ENCODE measurements at places on chromosomes 1 and 21.

DNA sequence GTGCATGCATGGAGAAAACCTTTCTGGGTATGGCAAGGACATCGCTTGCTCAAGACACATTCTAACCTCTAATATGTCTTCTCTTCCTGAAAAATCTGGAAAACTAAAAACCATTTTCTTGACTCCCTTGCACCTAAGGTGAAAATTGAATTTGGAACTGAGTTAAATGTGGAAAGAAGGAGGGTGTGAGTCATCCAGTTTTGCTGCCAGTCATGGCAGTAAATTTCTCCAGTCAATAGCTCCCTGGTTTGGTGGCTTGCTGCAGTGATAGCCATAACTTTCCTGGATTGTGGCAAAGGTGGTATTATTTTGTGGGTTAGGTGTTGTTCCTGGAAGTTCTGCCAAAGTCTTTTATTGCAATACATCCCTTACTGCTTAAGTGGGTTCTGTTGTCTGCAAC lies 2.5 kb downstream of the ZCCHC17 start:
- DNase-seq, result no peak

DNA sequence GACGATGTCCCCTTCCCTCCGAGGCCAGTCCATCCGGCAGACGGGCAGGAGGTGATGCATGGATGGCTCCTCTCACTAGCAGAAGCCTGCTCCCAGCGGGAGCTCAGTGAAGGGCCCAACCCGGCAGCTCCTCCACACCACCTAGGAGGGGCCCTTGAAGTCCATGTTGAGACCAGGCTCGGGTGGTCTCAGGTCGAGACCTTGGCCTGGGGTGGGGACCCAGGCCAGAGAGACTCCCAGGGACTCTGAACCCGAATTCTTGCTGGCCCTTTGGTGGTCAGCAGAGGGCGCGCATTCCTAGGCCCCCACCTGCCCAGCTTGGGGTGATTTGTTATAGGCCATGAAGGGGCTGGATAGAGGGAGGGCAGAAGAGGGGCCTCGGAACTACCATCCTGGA lies 642 bp upstream of the NT5C1A start:
- no peak for DNase-seq

- no peak for DNase-seq
These were observed 6.9 kb downstream of the ADGRB2 start for GRCh38 chr1:31757204-31757679.

GRCh38 chr1:176897350-176898236 lies 266.9 kb downstream of the ASTN1 start:
- no peak for DNase-seq

DNA sequence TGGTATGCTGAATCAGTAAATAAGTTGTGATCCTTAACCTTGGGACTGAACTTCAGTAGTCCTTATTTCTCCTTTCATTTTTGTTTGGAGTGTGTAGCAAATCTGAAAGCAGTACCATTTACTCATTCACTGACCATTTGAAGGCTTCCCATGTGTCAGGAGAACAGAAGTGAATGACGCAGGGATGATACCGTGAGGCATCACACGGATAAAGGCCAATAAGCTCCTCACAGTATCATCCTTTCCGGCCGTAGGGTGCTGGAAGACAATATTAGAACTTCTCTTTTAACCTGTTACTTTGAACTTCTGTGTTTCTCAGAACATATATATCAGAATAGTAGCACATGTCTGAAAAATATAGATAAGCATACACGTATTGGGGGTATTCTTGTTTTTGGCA lies 21.3 kb downstream of the BACH1 start:
- DNase-seq, result no peak

GRCh38 chr1:39360731-39361130 lies 130.7 kb upstream of the BMP8A start:
- no peak for DNase-seq

- no peak for DNase-seq
These were observed 27.0 kb downstream of the DNM3 start for GRCh38 chr1:171868217-171868803.

GRCh38 chr1:227459977-227460376 lies 103.4 kb upstream of the ZNF678 start:
- no peak for DNase-seq

DNA sequence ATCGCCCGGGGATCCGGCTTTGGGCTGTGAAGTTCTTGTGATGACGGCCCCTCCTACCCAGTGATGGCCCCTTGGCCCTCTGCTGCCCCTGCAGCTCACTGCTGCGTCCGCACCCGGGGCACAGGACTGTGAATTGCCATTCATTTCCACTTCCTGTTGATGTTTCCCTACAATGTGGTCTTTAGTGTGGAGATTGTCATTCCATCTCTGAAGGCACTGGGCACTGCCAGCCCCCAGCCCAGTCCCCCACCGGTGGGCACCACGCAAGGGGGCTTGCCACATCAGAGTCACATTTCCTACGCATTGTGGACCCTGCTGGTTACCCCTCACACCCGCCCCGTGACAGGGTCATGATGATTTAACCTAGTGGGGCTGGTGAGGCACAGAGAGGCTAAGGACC lies 2.5 kb upstream of the MX2 start:
- no peak for DNase-seq

DNA sequence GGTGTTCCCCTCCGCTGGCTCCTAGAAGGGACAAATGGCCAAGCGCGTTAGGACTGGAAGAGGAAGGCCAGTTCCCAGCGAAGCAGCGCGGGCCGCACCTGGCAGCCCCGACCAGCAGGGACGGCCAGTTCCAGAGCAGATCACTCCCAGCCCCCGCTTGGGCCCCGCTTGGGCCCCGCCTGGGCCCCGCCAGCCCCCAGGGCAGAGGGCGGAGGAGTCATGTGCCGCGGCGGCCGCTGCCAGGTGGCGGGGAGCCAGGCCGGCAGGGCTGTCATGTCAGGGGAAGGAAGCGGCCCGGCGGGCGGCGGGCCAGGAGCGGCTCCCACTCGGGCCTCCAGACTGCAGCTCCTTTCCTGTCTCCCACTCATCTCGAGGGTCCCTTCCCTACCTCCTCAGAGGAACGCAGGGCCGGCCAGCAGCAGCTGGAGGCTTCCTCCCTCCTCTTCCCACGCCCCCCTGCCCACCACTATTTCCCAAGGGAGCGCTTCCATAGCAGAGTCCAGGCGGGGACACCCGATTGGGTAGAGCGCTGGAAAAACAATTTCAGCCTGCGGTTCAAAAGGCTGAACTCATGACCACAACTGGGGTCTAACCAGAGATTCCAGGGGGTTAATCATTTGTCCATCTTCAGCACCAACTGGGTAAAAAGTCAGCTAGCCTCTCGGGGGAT lies 16.5 kb downstream of the ZNF697 start:
- DNase-seq, result no peak

GRCh38 chr1:229535230-229535629 lies 23.3 kb downstream of the ABCB10 start:
- no peak for DNase-seq

DNA sequence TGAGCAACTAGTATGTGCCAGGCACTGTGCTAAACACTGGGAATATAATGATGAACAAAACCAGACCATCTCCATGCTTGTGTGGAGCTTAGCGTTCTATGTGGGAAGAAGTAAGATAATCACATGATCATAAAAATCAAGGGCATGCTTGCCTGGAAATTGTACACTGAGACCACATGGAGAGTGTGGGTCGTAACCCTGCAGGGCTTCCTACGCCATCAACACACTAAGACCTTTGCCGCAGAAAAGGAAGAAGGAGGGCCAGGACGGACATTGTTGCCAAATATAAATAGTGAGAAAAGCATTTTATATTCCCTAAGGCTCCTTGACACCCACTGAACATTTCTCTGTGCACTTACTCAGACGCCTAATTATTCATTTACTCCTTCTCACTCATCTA lies 388.1 kb upstream of the VAMP3 start:
- no peak for DNase-seq

- no peak for DNase-seq
These were observed 13.1 kb upstream of the DUSP12 start for GRCh38 chr1:161736335-161736969.

DNA sequence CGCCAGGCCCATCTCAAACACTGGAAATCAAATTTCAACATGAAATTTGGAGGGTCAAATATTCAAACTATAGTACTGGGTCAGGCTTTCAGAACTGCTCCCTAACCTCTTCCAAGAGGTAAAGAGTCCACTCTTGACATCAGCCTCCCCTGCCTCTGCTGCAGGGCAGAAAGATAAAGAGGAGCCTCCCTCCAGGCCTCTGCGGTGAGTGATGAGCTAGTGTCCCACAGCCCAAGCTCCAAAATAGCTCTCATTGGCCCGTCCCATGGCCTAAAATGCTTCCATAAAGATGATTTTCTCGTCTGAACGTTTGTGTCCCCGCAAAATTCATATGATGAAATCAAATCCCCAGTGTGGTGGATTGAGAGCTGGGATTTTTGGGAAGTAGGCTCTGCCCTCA lies 33.7 kb upstream of the CCSAP start:
- no peak for DNase-seq

GRCh38 chr21:19541602-19542001 lies 1138.0 kb upstream of the TMPRSS15 start:
- DNase-seq, result no peak

DNA sequence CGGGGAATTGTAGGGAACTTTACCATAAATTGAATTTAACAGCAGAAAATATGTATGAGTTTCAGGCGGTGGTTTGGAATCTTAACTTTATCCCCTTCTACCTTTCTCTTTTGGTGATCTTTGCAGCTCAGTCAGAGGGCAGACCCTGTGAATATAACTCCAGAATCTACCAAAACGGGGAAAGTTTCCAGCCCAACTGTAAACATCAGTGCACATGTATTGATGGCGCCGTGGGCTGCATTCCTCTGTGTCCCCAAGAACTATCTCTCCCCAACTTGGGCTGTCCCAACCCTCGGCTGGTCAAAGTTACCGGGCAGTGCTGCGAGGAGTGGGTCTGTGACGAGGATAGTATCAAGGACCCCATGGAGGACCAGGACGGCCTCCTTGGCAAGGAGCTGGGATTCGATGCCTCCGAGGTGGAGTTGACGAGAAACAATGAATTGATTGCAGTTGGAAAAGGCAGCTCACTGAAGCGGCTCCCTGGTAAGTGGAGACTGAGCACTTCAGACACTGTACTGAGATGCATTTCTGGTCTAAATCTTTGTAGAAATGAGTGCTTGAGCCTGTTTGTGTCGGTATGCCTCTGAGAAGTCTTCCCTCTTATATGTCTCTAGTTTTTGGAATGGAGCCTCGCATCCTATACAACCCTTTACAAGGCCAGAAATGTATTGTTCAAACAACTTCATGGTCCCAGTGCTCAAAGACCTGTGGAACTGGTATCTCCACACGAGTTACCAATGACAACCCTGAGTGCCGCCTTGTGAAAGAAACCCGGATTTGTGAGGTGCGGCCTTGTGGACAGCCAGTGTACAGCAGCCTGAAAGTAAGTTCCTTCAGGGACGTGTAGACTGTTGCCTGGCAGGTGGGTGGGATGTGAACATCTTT lies 1.5 kb downstream of the CCN1 start:
- DNase-seq, result no peak

DNA sequence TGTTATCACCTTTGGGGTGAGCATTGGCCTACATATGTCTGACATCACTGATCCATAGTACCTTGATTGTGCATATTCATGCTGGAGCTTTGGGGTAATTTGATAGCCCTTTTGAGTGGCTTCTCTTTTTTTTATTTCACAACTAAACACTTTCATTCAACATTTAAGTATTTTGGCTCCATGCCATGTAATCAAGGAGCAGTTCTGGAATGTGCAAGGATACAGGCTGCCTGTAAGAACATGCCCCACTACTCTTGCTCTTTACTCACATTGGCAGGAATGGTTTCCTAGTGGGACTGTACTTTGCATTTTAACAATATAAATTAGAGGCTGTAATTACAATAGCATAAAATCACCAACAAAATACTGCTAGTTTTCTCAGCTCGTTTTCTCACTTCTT lies 300.7 kb upstream of the SPAG17 start:
- DNase-seq, result no peak

GRCh38 chr21:39141502-39141901 lies 41.7 kb downstream of the PSMG1 start:
- DNase-seq, result no peak

DNA sequence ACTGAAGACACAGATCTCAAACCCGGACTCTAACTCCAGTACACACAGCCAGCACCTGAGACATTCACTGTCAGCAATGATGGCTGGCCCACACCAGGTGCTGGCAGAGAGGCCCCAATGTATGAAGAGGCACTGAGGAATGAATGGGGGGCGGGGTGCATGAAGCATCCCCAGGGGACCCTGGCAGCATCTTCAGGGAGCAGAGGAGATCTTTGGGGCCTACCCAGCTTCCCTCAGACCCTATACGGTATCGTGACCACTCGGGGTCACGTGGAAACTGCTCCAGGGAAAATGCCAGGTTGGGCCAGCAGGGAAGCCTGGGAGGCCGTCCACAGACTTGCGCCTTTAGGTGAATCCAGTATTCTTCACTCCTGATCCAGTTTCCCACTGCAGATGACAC lies 84.3 kb downstream of the NPHP4 start:
- DNase-seq, result no peak

DNA sequence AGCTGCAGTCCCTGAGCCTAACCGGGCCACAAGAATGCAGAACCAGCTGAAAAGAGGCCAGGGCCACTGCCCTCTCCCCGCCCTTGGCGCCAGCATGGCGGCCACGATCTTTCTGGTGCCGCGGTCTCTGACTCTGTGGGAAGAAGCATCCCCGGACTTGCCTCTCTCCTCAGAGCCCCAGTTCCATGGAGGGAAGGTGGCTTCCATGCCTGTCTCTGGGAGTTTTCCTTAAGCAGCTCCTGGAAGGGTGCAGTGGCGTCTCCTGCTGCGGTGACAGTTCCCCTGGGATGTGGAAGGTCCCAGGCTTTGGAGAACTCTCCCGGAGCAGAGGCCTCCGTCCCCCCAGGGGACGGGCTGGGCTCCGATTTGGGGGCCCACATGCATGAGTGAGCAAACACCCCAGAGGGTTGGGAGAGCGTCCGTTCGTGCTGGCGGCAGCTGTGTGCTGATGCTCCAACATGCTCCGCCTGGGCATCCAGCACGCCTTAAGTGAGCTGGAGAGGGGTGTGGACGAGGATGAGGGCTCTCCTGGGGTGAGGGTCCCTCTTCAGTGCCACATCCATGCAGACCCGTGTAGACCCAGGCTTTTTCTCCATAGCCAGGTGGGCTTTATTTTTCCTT lies 109.8 kb upstream of the COL6A1 start:
- DNase-seq, result no peak

DNA sequence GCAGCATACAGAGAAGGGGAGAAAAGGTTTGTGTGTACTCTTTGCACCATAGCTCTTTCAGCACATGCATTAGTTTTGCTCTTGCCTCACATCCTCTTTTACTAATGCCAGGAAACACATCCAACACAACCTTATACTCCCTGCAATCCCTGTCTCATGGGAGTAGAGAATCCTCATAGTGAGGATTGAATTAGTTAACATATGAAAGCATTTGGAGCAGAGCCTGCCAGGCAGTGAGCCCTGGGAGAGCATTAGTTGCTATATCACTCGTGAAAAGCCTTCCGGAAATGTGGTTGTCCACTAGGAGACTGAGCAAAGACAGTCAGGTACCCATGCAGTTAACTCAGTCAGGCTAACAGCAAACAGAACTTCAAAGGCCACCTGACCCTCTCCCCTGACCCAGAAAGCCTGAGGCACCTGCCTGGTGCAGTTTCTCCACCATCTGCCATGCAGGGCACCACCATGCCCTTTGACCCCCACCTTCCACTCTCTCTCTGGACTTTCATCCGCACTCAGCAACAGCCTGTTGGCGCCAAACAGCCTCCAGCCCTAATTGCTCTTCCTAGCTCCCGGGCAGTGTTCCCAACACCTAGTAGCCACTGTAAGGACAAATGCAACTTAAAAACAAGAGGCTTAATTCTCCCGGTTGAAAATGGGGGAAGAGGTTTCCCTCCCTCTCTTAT lies 14.9 kb upstream of the AGT start:
- DNase-seq, result no peak
